ENCODE measurements at places on chromosomes 16 and 17.

GRCh38 chr17:72760368-72760767 lies 332.1 kb downstream of the SLC39A11 start:
- no peak for DNase-seq

- DNase-seq: no peak
Measured at GRCh38 chr17:55466671-55467070, 44.6 kb downstream of the SMIM36 start.

DNA sequence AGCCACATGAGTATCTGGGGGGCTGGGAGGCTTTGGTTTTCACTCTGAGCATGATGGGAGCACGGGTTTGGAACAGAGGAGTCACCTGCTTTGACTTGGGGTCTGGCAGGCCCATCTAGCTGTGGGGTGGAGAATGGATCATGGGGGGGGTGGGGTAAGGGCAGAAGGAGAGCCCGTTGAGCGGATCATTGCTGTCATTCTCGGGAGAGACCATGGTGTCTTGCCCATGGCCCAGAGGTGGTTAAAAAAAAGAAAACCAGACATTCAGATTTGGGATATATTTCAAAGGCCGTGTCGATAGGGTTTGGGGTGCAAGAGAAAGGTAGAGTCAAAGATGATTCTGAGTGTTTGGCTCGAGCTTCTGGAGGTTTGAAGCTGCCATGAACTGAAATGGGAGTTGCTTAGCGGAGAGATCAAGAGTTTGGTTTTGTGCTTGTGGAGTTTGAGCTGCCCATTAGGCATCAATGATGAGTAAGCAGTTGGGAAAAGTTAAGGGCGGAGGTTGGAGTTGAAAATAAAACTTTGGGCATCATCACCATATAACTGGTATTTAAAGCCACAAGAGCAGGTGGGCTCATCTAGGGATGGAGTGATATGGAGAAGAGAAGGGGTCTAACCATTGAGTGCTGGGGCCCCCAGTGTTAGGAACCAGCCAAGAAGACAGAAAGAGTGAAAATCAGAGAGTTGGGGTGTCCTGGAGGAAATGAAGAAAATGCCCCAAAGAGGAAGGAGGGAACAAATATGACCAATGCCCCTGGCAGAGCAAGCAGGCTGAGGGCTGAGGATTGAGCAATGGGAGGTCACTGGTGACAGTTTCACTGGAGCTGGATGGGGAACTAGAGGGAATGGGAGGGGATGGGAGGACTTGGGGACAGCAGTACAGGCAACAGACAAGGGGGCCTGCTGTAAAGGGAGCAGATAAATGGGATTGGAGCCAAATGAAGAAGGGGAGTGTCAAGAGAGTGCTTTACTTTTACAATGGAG lies 1.9 kb downstream of the NOD2 start:
- no peak for DNase-seq

DNA sequence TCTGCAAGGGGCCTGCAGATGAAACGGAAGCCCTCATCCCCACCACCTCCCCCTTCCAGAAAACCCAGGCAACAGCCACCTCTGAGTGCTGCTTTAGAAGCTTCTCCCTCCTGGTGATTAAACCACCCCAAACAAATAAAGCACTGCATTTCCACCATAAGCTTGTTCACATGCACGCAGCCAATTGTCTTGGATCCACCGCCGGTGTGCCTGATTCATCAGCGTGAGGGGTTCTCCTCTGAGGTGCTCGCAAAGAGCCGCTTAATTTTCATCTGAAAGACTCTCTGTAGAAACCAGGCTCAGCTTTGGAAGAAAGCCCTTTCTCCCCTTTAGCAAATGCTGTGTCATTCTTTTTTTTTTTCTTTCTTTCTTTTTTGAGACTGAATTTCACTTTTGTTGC lies 155.2 kb upstream of the EEF2KMT start:
- DNase-seq: no peak

DNA sequence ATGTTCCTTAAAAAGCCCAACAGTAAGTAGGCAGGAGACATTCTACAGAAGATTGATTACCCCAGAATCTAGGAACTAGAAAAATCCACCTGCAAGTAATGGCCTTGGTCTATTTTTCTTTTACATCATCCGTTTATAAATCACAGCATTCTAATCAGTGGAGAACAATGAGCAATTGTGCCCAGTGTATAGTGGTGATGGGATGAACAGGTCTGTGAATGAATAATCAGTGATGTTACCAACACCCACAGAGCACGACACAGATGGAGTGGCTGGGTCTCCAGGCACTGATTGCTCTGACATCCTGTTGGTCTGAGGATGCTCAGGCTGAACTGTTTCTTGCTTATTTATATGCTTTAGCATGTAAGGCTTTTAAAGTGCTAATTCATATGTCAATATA lies 1251.2 kb upstream of the CDH8 start:
- DNase-seq: no peak

GRCh38 chr17:43608313-43608712 lies 53.4 kb downstream of the MEOX1 start:
- no peak for DNase-seq

GRCh38 chr17:19531780-19532501 lies 1.7 kb upstream of the SLC47A1 start:
- no peak for DNase-seq

DNA sequence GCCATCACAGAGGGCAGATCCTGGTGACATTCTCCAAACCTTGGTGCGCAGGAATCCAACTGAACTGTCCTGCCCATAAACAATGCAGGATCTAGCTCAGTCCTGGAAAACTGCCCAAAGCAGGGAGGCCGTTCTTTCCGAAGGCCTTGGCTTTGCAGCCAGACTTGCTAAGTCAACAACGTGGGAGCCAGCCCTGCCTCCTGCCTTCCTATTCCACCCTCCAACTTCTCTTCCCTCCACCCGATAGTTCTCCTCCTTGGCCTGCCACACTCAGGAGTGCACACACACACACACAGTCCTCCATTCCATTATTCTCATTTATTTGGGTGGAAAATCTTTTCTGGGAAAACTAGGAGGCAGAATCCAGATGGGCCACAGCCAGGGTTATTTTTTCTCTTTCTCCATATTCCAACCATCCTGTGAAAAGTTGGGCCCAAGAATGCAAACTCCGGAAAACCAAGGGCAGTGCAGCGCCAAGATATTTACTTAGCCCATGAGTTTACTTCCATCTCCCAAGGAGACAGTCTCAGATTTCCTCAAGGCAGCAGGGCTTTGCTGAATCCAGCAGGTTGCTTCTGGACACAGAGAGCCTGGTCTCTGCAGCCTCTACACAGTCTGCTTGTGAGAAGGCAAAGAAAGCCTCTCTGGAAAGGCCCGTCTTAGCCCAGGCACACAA lies 15.8 kb downstream of the COPRS start:
- DNase-seq: no peak

DNA sequence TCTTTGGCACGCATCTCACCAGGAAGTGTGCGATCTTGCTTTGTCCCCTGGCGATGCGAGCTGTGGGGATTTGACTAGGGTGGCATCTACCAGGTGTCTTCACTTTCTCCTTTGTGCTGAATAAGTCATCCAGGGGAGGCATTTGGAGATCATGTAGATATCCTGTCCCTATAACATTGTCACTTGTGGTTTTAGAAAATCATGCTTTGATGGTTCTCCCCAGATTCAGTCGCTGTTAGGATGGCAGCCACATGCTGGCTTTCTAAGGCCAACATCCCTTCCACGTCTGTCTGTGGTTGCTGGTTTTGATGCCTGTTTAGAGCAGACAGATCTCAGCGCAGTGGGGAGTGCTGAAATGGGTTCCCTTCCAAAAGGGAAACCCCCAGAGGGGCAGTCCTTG lies 2.5 kb downstream of the ADAD2 start:
- DNase-seq: no peak

- DNase-seq: no peak
Measured at GRCh38 chr17:51170736-51171135, 4.5 kb downstream of the NME2 start.

- DNase-seq: no peak
Measured at GRCh38 chr17:22507823-22508222, 815.5 kb downstream of the KCNJ18 start.

DNA sequence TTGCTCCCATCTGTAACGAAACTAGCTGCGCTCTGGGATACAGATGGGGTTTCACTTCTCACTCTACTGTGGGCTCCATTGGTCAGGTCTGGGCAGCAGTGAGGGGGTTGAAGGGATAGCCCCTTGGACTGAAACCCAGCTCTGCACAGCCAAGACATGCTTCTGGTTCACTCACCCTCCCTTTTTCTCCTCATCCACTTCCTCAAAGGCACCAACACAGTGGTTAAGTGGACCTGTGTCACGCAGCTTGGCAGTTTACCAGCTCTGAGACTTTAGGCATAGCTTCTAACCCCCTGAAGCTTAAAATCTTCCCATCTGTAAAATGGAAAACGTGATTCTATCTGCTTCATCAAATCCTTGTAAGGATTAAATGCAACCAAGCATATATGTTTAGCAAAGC lies 11.5 kb upstream of the KRT38 start:
- no peak for DNase-seq

GRCh38 chr16:54425068-54425467 lies 138.5 kb upstream of the IRX3 start:
- DNase-seq: no peak

- no peak for DNase-seq
Measured at GRCh38 chr16:25271421-25271820, 13.8 kb upstream of the ZKSCAN2 start.

GRCh38 chr16:73883126-73883525 lies 413.5 kb upstream of the PSMD7 start:
- no peak for DNase-seq

DNA sequence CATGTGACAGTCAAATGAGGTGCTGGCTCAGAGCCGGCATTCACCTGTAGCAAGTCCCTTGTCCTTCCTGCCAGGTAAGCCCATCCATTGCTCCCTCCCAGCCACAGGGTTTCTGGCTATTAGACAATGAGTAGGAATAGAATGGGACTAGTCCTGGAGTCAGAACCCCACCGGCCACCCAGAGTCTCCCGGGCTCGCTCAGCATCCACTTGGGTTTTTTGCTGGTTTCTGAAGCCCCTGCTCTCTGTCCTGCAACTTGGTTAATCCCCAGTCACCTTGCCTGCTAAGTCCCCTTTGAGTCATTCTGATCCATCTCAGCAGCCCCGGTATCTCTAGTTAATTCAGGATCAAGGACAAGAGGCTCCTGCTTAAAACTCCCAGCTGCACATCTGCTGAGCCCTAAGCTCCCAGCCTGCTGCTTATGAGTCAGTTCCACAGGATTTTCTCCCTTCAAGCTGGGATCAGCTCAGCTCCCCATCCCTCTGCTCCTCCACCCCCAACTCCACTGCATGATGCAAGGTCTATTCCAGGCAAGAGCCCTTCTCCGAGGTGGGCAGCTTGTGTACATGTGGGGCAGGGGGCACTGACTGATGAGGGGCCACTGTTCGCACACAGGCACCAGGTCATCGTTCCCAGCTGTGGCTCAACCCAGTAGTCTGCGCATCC lies 19.9 kb upstream of the MRPS23 start:
- DNase-seq: no peak

DNA sequence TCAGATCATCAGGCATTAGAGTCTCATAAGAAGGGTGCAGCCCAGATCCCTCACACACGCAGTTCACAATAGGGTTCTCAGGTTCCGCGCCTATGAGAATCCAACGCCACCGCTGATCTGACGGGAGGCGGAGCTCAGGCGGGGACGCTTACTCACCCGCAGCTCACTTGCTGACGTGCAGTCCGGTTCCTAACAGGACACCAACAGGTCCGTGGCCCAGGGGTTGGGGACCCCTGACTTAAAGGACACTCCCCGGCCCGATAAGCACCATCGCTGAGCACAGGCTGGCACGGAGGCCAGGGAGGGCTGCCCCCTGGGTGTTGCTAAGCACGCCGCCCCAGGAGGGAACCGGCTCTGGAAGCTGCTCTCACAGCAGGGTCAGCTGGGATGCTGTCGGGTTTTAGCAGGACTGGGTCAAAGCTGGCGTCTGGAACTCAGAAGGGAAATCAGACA lies 30.1 kb upstream of the BAHCC1 start:
- no peak for DNase-seq

DNA sequence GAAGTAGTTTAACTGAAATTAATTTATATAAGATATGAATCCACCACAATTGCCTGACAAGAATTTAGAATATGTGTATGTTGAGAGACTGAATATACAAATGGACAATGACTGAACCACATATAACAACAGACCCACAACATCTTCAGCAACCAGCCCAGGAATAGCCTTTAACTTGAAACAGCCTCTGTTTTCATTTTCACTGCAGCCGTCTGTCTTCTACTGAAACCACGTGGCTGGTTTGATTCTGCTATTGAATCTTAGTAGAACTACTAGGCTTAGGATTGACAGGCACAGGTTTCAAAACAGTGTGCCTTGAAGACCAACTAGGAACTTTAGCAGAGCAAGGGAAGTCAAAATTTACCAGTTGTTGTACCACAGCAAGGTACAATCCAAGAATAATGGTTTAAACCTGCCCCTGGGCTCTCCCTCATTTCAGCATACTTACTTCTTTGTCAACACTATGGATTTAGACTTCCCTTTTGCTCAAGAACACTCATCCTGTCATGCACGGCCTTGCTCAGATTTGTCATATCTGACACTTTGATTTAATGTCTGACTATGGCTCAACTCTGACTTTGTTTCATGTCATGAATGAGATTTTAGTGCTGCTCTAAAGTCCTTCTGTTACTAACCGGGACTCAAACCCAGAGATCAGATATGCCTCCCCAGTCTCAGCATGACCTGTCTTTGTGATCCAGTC lies 355.0 kb downstream of the KIF2B start:
- DNase-seq: no peak

- no peak for DNase-seq
Measured at GRCh38 chr17:82871056-82871775, 31.4 kb upstream of the ZNF750 start.

DNA sequence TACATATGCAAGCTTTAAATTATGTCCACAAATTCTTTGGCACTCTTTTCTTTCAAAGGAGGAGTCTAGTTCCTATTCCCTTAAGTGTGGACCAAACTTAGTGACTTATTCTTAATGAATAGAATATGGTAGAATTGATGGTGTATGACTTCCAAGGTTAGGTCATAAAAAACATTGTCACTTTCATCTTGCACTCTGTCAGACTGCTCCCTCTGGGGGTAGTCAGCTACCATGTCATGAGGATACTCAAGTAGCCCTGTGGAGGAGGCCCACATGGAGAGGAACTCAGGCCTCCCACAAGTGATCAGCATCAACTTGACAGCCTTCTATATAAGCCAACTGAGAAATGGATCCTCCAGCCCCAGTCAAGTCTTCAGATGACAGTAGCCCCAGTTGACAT lies 58.0 kb upstream of the SCNN1B start:
- no peak for DNase-seq

GRCh38 chr17:54466875-54467274 lies 433.8 kb upstream of the TOM1L1 start:
- DNase-seq: no peak

GRCh38 chr17:51000835-51001638 lies 119.6 kb downstream of the SPAG9 start:
- DNase-seq: no peak

DNA sequence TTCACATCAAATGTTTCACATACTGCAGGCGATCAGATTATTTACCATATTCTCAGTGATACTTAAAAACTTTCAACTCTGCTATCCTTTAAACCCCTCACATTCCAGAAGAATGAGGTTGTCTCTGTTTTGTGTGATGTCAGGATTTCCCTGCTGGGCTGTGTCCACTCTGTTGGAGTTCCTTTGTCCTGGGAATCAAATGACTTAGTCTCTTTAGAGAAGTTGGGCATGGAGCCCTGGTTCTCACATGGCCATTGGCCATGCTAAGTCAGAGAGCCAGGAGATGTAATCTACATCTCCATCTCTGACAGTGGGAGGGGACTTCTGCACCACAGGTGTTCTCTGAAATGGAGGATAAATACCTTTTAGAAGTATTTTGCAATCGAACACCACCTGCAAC lies 205.1 kb upstream of the MAF start:
- DNase-seq: no peak

- no peak for DNase-seq
Measured at GRCh38 chr17:3534881-3535252, 22.7 kb downstream of the TRPV3 start.
